ENCODE measurements at places on chromosomes 6 and 20.

DNA sequence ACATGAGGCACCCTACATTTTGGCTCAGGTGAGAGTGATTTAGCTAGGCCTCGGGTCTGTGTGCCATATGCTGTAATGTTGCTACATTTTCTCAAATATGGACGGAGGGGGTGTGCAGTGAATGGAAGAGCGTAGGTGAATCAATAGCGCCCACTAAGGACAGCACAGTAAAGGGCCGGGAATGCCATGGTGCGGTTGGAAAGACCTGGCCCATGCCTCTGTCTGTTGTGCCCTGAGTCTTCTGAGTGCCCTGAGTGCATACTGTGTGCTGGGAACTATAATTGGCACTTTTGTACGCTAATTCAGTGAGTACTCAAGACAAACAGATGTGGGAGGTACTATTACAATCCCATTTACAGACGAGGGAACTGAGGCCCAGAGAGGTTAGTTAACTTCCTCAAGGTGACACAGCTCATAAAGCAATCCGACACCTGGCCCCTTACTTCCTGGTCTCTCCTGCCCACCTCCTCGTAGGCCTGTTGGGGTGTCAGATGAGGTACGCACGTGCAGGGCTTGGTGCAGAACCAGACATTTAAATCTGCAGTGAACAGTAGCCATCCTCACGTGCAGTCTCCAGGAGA lies 17.3 kb downstream of the SLC22A1 start:
- DNase-seq, result no peak

- no peak for DNase-seq
These were observed 42.8 kb downstream of the MRPL14 start for GRCh38 chr6:44084231-44085014.

DNA sequence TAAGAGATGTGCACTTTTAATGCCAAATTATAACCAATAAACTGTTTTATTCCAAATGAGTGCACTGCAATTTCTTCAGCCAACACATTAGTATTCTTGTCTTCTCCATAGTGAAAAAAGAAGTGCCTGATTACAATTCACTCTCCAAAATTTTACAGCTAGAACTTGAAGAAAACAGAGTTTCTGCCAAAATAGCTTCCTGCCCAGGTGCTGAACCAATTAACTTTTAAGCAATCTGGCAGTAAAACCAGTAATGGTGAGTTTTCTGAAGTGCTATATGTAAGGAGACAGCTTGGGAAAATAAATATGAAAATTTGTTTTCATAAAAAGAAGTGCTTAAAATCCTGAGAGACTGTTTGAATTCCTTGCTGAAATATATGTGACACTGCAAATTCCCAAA lies 266.0 kb upstream of the NT5E start:
- DNase-seq, result no peak

GRCh38 chr20:38255393-38255792 lies 5.1 kb downstream of the KIAA1755 start:
- no peak for DNase-seq

GRCh38 chr6:166603043-166603690 lies 16.7 kb upstream of the RAMACL start:
- DNase-seq, result no peak

GRCh38 chr6:165766457-165766856 lies 103.4 kb upstream of the PDE10A start:
- no peak for DNase-seq

Measured in activated T-cell treated with anti-CD3 and anti-CD28 coated beads, Interleukin-2, amount 50 U/mL, for 24 hours (primary cell).